AG08396 (cell line): ENCODE measurements at places on chromosomes 1 and 21.

DNA sequence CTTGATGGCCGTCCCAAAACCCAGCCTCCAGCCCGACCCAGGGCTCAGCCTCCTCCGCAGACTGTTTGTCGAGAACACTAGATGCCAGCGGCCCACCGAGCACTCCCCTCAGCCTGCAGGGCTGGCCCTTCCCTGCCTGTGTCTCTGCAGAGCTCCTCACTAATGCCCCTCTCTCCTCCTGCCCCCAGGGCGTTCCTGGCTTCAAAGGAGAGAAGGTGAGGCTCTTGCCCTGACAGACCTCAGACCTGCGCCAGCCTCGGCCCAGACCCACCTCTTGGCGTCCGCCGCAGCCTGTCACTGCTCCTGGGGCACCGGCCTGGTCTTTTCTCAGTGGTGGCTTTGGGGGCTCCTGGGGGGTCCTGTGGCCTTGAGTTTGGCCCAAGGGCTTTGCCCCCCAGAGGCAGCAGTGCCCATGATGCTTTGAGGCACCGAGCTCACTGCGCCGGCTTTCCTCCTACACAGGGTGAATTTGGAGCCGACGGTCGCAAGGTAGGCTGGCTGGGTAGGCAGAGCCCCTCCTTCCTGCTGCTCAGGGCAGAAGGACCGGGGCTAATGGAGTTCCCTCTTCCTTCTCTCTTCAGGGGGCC, 18.4 kb downstream of the COL6A2 start:
- no peak for DNase-seq

GRCh38 chr1:221881805-221882581, 140.1 kb upstream of the DUSP10 start:
- DNase-seq, result no peak

GRCh38 chr21:43332861-43333297, 94.1 kb downstream of the SIK1 start:
- DNase-seq, result peak; percentile 44

- DNase-seq, result peak; percentile 12
Measured at GRCh38 chr1:203031467-203031866, 5.2 kb downstream of the PPFIA4 start.

DNA sequence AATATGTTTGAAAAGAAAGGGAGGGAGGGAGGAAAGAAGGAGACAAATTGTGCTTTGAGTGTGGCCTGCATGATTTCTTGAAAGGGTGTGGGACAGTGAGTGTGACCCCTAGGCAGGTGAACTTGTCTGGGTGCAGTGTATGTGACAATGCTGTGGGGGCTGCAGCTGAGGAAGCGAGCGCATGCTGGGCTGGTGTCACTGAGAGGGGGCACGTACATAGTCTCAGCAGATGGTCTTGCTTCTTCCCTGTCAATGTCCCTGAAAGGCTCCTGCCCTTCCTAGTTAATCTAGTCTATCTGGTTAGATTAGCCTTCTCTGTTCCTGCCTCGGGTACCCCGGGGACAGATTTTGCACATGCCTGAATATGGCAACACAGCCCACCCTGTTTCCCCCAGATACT, 9.8 kb downstream of the FAAH start:
- DNase-seq, result no peak

DNA sequence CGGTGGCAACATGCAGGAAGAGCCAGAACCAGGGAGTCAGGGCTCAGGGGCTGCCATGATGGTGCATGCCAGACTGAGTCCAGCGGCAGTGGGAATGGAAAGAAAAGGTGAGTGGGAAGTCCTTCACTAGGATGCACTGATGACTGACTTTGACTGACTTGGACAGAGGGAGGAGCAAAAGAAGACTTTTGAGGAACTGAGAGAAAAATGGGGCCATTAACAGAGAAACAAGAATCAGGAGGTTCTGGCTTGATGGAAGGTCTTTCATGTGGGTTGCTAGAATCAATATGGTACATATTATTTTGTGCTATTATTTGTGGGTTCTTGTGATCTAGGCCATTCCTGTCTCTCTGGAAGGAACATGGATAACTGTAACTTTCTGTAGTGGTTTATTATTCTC, 454.6 kb upstream of the PROX1 start:
- no peak for DNase-seq

DNA sequence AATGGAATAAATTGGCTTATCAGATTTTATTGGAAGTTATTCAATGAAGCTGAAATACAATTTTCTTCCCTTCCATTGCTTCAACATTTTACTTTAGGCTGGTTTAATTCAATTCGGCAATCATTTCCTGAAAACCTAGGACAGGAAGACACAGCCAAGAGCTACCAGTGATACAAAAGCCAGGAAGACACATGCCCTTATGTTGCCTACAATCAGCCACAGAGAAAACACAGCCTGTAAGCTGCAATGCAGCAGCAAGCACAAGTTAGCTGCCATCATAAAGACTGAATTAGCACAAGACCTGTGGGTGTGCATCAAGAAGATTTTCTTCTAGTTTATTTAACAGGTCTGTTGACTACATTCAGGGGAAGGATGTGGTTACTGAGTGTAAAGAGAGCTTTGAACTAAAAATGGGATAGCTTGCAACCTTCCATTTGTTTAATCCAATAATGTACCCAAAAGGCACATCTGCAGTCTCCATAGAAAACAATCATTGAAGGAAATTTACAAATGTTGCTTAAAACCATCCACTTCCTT, 193.8 kb downstream of the KCNH1 start:
- no peak for DNase-seq
